ENCODE measurements at places on chromosomes 6 and 20. TPM values are rescaled to one million over a fixed set of nuclear protein-coding genes. Genes with fewer than 3 reads are reported as not detected.

DCBLD1 gene
- 44.4 TPM for total RNA-seq

PPIL6 gene
- 8.5 TPM for total RNA-seq

SRSF12 gene
- total RNA-seq = 0.33 TPM

ELOVL2 gene
- total RNA-seq = 1.0 TPM

PHACTR2 gene
- 25.2 TPM for total RNA-seq

PTGIS gene
- 79.1 TPM for total RNA-seq

TEAD3 gene
- 9.6 TPM for total RNA-seq

NMBR gene
- total RNA-seq = under 0.01 TPM

PET117 gene
- total RNA-seq = 13.9 TPM

IL20RA gene
- 0.33 TPM for total RNA-seq

IP6K3 gene
- total RNA-seq = 1.8 TPM

DNA sequence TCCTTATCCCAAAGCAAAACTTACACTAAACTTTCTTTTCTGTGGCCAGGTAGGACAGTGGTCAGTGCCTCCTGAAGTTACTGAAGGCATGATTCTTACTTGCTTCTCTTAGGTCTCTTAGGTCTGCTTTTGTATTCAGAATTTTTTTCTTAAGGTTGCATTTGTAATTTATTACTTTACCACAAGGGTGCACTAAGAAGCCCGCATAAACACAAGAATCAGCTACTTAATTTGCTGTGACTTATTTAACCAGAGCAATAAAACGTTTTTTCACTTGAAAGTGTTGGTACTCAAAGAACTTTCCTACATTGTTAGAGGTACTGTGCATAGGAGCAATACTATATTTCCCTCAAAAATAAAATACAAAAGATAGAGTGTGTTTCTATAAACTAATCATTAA, 75.4 kb upstream of the LAMA2 start:
- DNase-seq = peak; percentile 76

- DNase-seq = no peak
These were observed 9.6 kb downstream of the TBXT start for GRCh38 chr6:166157930-166158617.

GRCh38 chr6:165585060-165585459, 78.0 kb downstream of the PDE10A start:
- DNase-seq = peak; percentile 5

DNA sequence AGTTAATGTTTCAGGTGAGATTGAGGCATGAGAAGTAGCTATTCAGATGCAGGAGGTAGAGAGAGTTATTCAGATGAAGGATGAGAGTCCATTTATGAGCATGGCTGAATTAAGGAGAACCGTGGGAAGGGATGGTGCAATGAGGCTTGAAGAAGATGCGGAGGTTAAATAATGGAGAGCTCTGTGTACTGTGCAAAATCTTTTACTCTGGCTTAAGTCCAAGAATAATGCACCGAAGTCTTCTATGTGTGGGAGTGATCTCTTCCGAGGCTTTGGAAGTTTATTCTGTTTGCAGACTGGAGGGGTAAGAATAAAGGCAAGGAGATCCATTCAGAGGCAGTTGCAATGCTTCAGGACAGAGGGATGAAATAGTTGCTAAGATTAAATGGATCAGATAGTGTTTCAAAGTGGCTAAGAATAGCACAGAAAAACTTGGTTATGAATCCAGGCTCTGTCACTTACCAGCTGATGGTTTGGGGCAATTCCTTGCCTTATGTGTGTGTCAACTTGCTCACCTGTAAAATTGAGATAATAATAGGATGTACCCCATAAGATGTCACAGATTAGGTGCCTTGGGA, 467.1 kb downstream of the HDGFL1 start:
- no peak for DNase-seq

DNA sequence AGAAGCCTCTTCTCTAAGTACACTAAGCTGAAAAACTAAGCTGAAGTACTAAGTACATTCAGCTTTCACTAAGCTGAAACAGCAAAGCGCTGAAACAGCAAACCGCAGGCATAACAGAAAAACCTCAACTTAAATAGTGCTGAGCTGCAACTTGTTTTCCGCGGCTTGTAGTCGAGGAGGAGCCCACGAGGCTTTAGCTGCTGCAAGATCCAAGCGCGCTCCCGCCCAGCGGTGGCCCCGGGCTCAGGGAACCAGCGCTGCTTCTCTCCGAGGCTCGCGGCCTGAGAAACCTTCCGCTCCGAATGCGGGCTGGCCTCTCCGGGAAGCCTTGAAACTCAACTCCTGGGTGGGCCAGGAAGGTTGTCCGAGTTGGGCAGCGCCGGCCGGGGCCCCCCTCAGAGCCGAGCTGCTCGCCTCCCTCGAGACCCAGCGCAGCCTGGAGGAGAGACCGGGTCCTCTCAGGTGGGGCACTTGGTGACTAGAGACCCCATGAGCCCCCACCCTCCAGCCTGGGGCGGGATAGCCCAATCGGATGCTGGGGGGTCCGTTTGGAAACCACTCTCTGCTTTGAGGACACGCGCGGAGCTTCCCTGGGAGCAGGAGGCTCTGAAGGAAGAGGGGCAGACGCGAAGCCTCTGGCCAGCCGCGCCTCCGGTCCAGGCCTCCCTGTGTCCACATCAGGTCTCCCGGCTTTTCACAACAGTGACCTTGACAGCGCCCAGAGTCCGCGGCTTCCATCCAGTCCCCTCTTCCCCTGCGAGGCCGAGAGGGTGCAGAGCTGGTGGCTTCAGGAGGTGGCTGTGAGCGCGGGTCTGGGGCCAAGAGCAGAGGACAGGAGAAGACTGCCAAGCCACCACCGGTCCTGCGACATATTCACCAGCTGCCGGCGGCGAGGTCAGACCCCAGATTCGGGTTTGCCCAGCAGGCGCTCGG, 38.1 kb upstream of the HLA-E start:
- DNase-seq = peak; percentile 82

DNA sequence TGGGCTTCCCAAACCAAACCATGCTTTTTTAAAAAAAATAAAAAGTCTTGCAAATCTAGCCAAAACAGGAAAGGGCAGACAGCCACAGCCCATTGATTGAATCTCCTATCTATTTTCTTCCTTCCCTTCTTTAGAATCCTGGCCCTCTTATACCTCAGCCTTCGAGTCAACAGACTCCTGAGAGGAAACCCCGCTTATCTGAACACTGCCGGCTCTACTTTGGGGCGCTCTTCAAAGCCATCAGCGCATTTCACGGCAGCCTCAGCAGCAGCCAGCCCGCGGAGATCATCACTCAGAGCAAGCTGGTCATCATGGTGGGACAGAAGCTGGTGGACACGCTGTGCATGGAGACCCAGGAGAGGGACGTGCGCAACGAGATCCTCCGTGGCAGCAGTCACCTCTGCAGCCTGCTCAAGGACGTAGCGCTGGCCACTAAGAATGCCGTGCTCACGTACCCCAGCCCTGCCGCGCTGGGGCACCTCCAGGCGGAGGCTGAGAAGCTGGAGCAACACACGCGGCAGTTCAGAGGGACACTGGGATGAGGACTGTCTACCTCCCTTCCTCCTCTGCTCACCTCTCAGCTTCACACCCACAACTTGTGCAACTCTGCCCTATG, 10.1 kb upstream of the RTF2 start:
- no peak for DNase-seq

- no peak for DNase-seq
These were observed 64.5 kb downstream of the GMPR start for GRCh38 chr6:16302721-16303552.

GRCh38 chr20:21435576-21435975, 38.2 kb upstream of the NKX2-4 start:
- DNase-seq = peak; percentile 53

DNA sequence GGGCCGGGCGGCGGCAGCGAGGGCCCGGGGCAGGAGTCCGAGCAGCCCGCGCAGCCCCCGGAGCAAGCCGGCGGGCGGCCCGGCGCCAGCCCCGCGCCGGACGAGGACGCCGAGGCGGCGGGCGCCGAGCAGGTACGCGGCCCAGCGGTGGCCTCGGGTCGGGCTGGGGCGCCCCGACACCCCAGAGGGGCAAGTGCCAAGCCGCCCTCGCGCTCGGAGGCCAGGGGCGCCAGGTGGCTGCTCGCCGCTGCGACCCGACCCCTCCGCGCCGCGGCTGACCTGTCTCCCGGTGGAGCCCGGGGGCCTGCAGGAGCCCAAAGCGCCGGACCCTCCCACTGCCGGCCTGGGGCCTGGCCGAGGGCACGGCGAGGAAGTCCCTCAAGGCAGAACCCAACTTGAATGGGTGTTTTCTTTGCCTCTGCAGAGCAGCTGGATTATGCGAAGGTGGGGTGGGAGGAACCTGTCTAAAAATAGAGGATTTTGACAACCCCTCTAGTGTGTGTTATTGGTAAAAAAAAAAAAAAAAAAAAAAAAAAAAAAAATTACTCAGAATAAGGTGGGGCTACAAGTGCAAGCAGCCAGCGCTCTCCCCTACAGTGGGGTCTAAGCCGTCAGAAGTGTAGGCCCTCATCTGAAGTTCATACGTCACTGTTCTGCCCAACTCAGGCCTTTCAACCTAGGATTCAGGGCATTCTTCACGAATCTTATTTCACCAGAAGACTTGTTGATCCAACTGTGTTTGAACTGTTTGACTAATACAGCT, 609 bp downstream of the OGFRL1 start:
- DNase-seq = peak; percentile 20

DNA sequence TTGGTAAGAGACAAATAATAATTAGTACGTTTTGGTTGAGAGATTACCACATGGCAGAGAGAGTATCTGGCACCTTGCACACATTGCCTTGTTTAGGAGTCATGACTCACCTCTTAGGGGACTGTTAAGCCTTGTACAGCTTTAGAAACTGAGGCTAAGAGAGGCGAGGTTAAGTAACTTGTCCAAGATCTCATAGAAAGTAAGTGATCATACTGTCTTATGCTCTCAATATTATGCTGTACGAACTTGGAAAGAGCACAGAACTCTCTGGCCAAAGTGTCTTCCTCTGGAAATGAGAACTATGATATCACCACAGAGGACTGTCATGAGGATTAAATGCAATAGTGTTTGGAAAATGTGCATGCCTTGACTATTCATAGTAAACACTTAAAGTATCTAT, 249.0 kb downstream of the UTRN start:
- no peak for DNase-seq

DNA sequence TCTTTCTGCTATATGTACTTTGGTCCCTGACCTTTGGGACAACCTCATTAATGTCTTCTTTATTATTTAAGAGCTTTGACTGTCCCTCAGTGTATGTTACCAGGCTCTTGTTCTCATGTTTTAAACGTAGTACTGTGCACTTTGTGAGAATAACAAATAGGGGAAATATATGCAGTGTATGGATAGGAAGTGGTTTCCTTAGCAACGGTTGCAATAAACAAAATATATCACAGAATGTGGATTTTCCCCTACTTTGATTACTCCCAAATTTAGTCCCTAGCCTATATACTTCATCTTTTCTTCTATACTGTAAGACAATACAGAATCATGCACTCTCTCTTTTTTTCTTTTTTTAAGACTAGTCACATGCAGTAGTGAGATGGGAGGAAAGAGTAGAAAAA, 123.8 kb upstream of the AKIRIN2 start:
- DNase-seq = no peak

- no peak for DNase-seq
These were observed 55.2 kb upstream of the CBLN4 start for GRCh38 chr20:56060486-56060885.

- DNase-seq = peak; percentile 52
These were observed 22.4 kb downstream of the MMP24 start for GRCh38 chr20:35248641-35249475.

GRCh38 chr6:151561238-151561637, 67.4 kb downstream of the CCDC170 start:
- no peak for DNase-seq

GRCh38 chr6:105886066-105886813, 199.9 kb upstream of the PRDM1 start:
- DNase-seq = no peak

GRCh38 chr20:32232326-32232886, 24.7 kb downstream of the POFUT1 start:
- DNase-seq = no peak

DNA sequence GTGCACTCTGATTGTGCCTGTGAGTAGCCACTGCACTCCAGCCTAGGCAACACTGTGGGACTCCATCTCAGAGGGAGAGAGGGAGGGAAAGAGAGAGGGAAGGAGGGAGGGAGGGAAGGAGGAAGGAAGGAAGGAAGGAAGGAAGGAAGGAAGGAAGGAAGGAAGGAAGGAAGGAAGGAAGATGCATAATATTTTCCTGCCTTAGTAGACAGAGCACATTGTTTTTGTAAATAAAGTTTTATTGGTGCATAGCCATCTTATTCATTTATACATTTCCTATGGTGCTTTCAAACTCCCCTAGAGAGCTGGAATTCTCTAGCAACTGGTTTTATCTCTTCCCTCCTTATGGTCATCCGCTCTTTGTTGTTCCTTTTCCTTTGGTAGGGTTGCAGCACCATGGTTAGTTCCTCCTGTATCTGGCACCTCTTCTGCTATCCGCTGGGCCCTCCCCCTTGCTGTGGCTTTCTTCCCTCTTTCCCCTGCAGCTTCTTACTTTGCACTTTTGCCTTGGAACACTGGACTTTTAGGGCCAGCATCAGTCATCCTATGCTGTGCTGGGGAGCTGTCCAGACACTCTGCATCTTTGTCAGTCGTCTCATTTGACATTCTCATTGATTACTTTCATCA, 20.2 kb downstream of the GPR6 start:
- no peak for DNase-seq

GRCh38 chr20:3749689-3750531, 17.4 kb downstream of the HSPA12B start:
- DNase-seq = no peak

DNA sequence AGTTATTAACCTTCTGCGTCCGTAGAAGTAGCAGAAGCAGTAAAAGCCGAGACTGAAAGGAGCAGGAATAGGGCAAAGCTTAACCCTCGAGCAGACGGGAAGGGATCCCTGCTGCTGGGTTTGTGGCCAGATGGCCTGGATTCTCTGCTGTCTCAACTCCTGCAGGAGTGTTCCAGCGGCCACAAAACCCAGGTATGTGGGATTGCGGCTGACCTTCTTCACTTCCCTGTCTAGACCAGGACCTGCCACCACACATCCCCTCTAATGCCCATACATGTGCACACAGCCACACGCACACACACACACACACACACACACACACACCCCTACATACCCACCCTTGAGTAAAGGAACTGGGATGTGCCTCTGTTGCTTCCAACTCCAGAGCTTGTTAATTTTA, 33.1 kb upstream of the TNFRSF21 start:
- no peak for DNase-seq

DNA sequence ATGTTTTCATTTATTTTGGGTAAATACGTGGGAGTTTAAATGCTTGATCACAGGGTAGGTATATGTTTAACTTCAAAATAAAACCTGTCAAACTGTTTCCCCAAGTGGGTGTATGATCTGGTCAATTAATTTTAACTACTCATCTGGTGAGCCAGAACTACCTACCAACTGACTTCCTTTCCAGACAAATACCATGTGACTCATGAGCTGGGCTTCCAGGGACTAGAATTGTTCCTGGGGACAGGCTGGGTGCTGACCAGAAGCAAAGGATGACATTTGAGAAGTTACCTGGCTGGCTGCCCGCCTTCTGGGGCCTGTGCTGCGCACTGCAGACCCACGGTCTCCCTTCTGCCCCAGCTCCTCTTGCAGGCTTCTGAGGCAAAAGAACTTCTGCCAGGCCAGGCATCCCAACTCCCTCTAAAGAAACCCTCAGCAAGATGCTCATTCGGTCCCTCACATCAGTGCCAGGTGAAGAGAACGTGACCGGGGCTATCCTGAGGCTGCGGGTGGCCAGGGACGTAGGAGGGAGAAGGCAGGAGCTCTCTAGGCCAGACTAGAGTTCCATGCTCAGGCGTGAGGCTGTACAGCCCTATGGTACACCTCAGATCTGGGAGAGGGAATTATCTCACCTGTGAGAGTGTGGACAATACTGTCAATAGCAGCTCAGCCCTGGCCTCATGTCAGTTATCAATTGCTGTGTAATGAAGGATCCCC, 103.6 kb downstream of the JPH2 start:
- DNase-seq = peak; percentile 83

- DNase-seq = no peak
These were observed 8.8 kb downstream of the RSPH3 start for GRCh38 chr6:158991017-158991723.

GRCh38 chr20:48584391-48585060, 243.3 kb downstream of the PREX1 start:
- no peak for DNase-seq
